NCI-H1417 treated with DMSO at 0.1 percent for 48 hours (cell line): ENCODE measurements at places on chromosomes 12 and 14.

GRCh38 chr12:45933504-45933903 lies 56.9 kb downstream of the SCAF11 start:
- DNase-seq = no peak

- DNase-seq = no peak
Observed at GRCh38 chr12:113287899-113288282, 47.0 kb downstream of the SLC8B1 start.

- DNase-seq = no peak
Observed at GRCh38 chr12:30925607-30926242, 823 bp upstream of the TSPAN11 start.

- DNase-seq = no peak
Observed at GRCh38 chr12:128191380-128191779, 75.6 kb upstream of the TMEM132C start.

DNA sequence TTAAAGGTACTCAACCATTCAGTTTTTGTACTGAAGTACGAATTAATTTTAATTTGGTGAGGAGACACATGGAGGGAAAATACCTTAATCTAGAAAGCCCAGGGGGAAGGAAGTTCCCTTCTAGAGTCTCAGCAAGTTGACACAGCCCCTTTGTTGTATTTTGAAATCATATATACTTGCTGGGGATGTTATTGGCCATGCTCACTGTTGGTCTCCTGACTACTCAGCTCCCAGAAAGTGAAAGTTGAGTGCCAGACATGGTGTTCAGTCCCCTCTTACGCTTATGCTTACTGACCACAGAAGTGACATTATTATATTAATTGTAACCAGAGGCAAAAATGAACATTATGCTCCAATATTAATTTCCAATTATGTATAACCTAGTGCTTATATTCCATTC lies 28.1 kb downstream of the ARF6 start:
- DNase-seq = no peak

DNA sequence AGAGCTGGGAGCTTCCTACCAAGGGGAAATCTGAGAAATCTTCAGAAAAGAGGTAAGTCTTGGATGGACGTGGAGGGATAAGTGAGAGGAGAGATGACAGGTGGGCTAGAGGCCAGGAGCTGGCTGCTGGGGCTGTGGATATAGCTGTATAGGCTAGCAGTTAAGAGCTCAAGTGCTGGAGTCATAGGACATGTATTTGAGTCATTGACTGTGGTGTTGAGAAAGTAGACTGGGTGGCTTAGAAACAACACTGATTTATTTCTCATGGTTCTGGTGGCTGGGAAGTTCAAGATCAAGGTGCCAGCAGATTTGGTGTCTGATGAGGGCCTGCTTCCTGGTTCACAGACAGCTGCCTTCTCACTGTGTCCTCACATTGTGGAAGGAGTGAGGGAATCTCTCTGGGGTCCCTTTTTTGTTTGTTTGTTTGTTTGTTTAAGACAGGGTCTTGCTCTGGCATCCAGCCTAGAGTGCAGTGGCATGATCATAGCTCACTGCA lies 151.1 kb upstream of the FUT8 start:
- no peak for DNase-seq

DNA sequence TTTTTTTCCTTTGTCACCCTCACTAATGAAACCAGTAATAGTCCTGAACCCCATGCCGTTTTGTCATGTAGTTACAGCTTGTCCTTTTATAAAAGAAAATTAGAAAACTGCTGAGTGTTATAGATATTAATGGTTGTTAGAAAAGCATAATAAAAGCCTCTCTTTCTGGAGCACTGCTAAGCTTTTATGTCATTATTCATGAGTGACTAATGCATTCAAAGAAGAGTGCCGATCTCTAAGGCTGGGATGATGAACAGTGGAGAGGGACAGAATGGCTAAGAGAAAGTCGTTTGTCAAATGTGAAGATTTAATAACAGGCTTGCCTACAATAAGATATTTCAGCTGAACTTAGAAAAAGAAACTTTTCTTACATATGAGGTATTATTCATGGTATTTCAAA lies 121.6 kb downstream of the MGAT4C start:
- peak; percentile 12 for DNase-seq

DNA sequence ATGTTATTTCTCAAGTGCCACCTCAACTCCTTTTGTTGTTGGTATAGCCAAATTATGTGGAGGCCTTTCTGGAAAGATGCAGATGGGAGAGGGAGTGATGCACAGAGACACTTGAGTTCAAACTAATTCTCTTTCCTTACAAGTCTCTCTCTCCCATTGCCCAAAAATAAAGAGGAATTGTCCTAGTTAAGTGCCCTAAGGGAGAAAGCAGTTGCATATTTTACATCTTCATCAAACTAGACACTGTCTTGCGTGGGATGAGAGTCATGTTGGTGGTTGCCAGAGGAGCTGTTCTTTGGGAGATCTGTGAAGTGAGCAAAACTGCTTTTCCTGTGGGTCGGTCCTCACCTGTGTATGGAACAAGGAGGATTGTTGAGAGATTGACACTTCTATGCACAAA lies 72.2 kb downstream of the EP400 start:
- DNase-seq = no peak

DNA sequence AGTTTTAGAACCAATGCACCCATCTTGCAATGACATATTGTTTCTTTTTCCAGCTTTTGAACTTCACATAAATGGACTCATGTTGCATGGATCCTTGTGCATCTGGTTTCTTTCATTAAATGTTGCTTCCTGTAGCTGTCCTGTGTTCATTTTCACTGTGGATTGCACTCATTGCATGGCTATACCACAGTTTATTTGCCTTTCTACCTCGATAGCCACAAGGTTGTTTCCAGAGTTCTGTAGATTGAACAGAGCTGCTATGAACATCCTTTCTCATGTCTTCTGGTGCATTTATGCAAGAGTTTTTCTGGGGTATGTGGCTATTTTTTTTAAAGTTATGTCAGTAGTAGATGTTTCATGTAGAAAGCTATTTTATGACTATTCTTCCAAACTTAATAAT lies 3.5 kb upstream of the KRT81 start:
- no peak for DNase-seq

DNA sequence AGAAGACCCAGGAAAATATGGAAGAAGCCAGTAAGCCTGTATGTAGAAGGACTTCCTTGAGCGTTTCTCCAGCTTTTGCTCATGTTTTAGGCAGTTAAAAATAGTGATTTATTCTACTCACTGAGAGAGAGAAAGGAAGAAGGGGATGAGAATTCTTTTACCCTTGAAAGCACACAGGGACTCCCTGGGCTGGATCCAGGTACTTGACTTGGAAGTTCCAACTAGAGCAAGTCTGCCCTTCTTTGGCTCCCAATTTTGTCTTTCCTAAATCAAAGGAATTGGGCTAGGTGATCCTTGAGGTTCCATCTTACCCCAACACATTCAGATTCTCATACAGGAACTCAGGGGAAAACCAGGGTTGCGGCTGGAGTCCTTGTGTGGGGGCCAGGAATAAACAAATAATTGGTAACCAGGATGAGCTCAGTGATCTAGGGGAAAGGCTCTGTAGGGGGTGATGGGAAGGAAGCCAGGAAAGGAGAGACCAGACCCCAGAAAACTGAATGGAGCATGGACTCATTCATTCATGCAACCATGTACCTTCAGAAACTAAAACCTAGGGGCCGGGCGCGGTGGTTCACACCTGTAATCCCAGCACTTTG lies 11.5 kb upstream of the ITGA5 start:
- DNase-seq = no peak

DNA sequence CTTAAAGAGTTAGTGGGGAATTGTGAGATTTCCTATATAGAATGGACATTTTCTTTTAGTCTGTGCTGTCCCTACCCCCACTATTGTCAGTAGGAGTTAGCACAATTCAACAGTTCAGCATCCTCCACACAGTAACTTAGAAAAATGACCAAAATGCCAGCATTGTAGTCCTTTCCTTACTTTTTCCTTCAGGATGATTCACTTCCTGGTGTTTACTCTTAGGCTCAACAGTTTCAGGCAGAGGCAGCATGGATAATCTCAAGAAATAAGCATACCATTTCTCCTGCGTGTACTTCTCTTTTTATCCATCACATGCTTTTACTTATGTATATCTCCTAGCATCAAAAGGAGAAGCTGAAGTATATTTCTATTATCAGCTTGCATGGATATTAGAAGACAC lies 683.4 kb downstream of the SLC16A7 start:
- no peak for DNase-seq

DNA sequence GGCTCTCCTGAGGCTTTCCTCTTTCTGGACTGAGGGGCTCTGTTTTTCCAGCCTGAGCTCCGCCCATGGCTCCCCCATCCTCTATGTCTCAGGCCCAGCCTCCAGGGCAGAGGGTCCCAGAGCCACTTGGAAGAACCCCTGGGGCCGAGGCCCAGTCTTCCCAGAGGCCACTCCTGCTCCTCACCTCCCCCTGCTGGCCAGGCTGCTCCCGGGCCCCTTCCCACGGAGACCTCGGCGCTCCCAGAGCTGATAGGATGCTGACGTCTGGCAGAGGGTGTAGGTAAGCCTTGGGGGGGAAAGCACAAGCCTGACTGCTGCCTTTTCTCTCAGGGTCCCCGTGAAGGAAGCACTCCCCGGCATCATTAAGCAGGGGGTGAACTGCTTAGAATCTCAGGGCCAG lies 51.4 kb downstream of the ERH start:
- DNase-seq = no peak

DNA sequence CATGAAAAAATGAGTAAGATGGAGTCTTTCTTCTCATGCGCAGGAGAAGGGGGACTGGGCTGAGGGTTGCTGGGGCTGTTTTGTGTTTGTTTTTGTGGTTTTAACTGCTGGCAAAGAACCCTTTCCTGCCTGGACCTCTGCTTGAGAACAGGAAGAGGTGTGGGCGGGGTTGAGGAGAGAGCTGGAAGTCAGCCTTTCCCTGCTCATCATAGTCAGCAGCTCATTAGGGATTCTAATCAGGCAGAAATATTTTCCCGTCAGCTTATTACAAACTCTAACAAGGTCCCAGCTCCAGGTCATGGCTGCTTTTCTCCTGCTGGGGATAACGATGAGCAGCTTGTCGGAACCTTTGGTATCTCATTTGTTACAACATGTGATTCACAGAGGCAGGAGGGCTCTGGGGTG lies 185.0 kb upstream of the NRXN3 start:
- DNase-seq = no peak

DNA sequence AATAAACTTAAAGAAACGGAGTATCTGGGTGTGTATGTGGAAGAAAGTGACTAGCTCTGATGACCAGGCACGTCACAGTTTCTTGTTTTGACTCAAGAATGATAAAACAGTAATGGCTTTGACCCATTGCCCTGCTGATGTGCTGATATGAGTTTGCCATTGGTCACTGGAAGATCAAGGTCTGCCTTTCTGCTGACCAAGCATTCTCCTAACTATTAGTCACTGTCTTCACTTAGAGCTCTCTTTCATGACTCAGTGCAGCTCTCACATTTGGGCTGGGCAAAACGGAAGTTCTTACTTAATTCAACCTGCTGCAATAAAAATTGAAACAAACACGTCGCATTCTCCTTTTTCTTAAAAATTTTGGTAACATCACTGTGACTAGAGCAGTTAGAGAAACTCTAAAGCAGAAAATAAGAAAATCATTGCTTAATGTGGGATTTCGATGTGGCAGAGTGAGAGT lies 366.7 kb downstream of the BTG1 start:
- DNase-seq = no peak

DNA sequence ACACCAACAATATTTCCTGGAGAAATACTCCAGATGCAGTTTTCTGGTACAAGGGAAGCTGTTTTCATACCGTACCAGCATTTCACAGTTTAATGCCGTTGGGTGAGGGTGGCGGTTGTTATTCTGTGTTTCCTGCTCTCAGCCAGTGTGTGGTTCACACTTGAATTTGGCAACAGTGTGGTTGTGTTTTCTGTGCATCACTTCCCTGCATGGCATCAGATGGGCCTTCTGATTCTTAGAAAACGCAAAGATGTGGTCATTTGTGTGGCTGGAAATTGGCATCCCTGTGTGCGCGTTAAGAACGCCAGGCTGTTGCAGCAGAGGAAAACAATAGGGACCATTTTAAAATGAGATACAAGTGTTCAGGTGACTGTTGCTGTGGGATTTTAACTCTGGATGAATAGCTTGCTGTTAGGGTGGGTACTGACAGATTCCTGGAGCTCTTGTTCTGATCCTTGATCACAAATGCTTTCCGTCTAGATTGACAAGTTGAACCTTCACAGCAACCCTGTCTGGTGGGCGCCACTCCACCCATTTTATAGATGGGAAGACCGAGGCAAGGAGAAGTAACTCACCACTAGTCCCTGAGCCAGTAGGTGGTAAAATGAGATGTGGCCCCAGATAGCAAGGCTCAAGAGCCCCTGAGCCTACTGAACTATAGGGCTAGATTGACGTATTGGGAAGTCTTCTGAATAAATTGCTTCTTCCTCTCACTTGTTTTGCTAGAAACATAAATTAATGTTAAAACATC lies 231.2 kb downstream of the CHST11 start:
- DNase-seq = no peak

DNA sequence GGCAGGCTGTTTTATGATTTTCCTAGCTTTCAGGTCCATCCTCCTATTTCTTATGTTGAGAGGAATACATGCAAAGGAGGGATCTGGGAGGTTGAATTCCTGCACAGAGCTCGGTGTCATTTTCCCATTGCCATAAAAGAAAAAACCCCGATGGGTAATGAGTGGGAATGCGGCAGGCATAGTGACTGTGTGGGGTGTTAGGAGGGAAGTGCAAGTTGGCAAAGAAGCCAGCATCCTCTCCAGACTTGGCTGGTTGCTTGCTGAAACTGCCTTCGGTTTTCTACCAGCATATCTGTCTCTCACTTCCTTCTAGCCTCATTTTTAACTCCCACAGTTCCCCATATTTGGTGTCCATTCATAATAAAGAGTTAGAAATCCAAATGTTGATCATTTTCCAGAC lies 1046.1 kb downstream of the SLC6A15 start:
- DNase-seq = no peak

DNA sequence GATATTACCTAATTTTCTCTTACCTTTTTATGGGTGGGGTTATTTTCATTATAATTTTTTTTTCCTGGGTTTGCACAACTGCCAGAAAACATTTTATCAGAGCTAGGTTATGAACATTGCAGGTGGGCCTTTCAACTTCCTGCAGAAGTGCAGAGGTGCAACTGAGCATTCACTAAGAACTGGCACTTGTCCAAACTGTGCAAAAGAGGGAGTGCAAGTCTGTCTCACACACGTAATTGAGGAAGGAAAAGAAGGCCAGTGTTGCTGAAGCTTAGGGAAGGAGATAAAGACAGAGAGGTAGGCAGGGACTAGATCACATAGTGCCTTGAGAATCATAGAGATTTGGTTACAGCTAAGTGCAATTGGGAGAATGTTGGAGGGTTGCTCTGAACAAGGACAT lies 14.1 kb upstream of the AMN1 start:
- DNase-seq = no peak

GRCh38 chr14:88981948-88982347 lies 157.5 kb downstream of the TTC8 start:
- DNase-seq = no peak

GRCh38 chr12:113070117-113070906 lies 13.8 kb downstream of the DTX1 start:
- no peak for DNase-seq

DNA sequence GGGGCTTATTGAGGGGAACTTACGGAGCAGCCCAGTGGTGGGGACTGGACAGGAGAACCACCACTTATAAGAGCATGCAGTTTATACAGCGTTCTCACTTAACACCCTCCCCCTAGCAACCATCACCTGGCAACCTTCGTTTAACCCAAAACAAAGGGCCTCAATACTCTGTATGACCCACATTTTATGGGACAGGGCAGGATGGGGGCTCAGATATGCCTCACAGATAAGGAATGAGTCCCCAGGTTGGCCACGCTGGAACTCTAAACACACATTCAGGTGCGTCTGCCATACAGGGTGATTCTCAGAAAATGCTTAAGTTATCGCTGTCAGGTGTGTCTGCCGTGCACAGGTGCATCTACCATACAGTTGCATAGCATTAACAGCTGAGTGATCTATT lies 99.2 kb downstream of the GCH1 start:
- DNase-seq = no peak

- no peak for DNase-seq
Observed at GRCh38 chr14:34980337-34980900, 2.4 kb upstream of the SRP54 start.
